Stimulated activated CD4-positive, alpha-beta T cell treated with anti-CD3 and anti-CD28 coated beads, Interleukin-12 subunit alpha, Interleukin-12 subunit beta, amount 100 ng/mL, for 4 hours (primary cell): ENCODE measurements at places on chromosomes 6 and 20.

GRCh38 chr6:17585766-17586490, 14.2 kb upstream of the FAM8A1 start:
- DNase-seq: no peak

DNA sequence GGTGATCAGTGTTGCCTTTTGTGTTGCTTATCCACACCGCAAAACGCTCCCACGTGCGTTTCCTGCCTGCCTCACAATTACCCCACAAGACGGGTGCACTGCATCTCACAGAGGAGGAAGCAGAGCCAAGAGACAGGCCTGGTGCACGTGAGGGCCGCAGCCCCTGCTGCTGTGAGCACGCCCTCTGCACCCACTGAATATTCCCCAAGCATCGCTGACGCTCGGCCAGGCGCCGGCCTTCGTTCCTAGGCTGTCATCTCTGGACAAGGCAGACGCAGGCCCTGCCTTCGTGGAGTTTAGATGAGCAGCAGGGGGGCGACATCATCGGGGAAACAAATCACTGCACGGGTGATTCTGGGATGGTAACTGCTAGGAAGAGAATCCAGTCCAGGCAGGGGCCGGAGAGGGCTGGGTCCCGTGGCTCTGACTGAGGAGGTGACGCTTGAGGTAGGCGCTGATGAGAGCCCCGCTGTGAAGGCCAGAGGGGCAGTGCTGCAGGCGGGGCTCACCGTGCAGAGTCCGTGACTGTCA, 162.4 kb upstream of the QKI start:
- DNase-seq: no peak

GRCh38 chr6:15256538-15257271, 10.8 kb downstream of the JARID2 start:
- DNase-seq: no peak

DNA sequence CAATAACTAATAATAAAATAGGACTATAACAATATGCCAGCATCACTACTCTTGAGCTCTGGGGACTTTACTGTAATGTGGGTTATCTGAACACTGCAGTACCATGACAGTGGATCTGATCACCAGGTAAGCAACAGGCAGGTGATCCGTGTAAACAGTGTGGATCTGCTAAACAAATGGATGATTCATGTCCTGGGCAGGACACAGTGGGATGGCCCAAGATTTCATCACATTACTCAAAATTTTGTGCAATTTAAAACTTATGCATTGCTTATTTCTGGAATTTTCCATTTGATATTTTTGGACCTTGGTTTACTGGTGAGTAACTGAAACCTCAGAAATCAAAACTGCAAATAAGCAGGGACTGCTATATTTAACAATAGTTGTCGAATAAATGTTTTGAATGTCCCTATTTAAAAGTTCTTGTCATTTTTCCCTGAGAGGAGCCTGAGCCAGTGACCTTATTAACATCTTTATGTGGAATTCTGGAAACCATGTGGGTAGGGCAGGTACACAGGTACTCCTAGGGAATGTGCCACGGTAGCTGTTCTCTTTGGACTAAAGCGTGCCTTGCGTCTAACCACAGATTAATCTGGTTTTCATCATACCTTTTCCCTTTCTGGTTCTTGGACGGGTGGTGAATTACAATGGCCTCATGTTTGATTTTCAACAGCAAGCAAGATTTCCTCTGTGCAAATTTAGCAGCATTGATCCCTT, 214.5 kb upstream of the SASH1 start:
- no peak for DNase-seq

DNA sequence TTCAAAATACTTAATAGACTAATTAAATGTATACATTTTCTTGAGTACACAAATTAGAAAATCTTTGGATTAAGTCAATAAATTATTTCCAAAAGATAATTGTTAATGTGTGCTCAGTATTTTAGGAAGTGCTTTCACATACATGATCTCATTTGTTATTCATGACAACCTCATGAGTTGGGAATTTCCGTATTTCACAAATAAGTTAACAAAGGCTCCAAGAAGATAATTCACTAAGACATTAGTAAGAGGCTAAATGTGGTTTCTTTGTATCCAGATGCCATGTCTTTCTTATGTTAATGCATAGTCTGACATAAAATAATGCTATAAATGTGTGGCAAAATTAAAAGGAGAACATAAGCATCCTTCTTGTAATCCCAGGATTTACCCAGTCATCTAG, 79.5 kb upstream of the TCF21 start:
- DNase-seq: no peak

DNA sequence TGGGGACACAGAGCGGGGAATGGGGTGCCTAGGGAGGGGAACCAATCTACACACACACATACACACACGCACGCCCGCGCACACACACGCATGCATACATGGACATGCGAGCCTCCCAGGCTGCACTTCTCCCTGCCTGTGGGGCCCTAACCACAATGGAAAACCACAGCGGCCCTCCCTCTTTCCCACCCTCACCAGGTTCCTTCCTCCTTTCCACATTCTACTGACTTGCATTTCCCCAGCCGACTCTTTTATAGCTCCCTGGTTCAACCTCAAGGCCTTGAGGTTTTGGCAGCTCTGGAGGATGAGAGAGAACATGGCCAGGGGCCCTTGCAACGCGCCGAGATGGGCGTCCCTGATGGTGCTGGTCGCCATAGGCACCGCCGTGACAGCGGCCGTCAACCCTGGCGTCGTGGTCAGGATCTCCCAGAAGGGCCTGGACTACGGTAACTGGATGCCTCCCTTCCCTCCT, at the start of gene BPI:
Gene BPI, plus strand, starts transcription at position 249 of the 472 bp plus-strand sequence. Its CDS starts 68 bp downstream, at position 317.
- no peak for DNase-seq

GRCh38 chr6:37155394-37156312, 14.3 kb upstream of the PIM1 start:
- peak; percentile 41 for DNase-seq

- no peak for DNase-seq
These were observed 31.7 kb upstream of the SCUBE3 start for GRCh38 chr6:35181933-35182612.

- DNase-seq: no peak
These were observed 3.9 kb downstream of the RAB44 start for GRCh38 chr6:36701401-36701991.

DNA sequence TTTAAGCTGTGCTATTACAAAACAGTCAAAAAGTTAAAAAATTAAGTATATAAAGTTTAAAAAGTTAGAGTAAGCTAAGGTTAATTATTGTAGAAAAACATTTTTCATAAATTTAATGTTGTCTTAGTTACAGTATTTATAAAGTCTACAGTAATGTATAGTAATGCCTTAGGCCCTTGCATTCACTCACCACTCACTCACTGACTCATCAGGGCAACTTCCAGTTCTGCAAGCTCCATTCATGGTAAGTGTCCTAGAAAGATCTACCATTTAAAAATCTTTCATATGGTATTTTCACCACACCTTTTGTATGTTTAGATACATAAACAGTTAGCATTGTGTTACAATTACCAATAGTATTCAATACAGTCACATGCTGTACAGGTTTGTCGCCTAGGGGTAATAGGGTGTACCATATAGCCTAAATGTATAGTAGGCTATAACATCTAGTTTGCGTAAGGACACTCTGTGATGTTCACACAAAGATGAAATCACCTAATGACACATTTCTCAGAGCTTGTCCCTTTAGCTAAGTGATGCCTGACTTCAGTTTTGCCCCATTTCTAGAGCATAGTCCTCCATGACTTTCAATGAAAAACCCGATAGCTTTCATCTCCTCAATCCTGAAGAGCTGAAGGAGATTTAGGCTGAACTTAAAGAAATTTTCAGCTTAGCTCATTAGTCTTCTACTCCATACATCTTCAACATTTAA, 14.9 kb upstream of the HLA-DRA start:
- DNase-seq: no peak

DNA sequence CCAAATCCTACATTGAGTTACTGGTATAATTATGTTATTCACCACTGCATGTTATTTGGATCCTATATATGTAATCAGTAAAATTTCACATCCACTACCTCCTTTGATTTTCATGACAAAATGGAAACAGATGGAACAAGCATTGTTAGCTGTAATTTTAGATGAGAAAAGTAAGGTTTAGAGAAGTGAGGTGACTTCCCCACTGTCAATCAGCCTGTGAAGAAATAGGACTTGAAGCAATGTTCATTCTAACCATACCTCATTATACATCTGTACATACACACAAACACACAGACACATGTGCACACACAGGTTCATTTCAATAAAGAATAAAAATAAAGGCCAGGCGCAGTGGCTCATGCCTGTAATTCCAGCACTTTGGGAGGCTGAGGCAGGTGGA, 23.7 kb upstream of the QKI start:
- DNase-seq: no peak

- no peak for DNase-seq
These were observed 1.1 kb upstream of the SLC2A10 start for GRCh38 chr20:46708172-46708860.

DNA sequence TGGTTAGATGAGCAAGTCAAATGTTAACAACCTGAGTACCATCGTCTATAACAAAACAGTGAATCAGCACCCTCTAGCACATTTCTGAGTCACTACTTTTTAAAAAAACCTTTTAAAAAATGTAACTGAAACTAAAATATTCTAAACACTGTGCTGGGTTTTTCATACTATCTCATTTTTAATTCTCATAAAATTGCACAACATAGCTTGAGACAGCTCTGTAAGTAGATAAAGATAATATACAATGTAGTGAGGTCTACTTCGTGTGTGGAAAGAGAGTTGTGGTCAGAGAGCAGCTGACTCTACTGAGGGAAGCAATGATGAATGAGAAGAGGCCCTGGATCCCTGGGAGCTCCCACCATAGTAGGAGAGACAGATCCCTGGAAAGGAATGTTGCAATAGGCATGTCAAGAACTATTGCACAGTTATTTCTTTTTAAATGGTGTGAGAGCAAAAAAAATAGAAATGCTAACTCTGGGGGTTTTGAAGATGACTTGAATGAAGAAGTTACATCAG, 13.6 kb upstream of the CALHM6 start:
- no peak for DNase-seq

GRCh38 chr6:8132130-8132529, 29.8 kb upstream of the EEF1E1 start:
- no peak for DNase-seq
